ENCODE measurements at places on chromosomes 4 and X. TPM values are rescaled to one million over a fixed set of nuclear protein-coding genes. Genes with fewer than 3 reads are reported as not detected.

The TRPC5OS gene
- not detected for total RNA-seq

The NIPAL1 gene
- total RNA-seq, result 1.2 TPM

The SHISA3 gene
- not detected for total RNA-seq

The AKAP4 gene
- not detected for total RNA-seq

The SYP gene
- 3.1 TPM for total RNA-seq

The MSANTD1 gene
- total RNA-seq, result 0.13 TPM

The CHST7 gene
- 10.5 TPM for total RNA-seq
